WERI-Rb-1 (cell line): ENCODE measurements at places on chromosomes 11 and 22.

DNA sequence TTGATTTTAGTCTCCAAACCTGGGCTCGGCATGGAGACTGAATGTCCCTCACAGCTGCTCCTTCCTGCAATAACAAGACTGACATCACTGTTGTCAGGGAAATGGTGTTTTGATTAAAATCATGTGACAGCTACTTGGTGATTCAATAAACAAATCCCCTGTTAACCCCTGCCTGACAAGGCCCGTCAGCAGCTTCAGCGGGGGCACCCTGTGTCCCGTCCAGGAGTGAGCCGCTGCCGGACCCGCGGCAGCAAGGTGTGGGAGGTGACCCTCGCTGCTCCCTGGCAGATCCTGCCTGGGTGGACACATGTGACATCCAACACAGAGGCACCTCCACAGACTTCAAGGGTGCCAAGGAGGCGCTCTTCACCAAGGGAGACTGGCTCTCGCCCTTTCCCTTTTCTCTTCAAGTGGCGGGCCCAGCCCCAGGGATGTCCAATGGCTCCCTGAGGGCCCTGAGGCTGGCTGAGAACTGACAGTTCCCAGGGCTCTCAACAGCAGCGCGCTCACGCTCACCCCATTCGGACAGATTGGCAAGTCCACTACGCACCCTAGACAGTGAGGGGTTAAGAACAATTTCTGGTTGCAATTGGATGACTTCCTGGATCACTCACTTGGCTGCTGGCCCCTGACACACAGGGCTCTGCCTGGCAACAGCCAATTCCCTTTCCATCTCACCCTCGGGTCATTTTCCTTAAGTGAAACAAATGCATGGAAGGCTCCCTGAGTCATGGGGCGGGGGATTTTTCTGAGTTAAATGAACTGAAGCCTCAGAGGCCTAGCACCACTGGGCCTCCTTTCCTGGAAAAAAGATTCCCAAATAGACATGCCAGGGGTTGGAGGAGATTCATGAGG lies 30.7 kb downstream of the PPP2R1B start:
- no peak for DNase-seq

DNA sequence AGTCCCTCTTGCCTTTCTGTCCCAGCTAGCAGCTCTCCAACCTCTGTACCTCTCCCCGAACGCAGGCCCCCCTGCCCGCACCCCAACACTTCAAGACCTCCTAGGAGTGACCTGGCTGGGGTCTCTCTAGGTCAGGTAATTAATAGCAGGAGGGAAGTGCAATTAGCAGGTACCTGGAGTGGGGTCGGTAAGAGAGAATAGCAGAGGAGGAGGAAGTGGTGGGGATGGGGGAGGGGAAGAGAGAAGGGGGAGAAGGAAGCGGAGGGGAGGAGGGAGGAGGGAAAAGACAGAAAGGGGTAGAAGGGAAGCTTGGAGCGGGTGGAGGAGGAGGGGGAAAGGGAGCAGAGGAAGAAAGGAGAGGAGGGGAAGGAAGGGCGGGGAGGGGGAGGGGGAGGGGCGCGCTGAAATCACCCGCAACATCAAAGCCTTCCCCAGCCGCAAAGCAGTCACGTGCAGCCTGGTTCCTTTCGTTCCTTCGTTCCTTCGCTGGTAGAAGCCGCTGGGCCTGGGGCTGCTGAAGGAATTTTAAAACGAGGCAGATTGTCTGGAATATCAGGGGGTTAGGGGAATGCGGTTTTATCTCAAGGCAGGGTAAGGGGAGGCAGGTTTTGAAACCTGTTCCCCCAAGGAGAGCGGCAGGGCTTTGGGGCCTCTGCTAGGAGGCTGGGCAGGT lies 29.3 kb upstream of the TCF20 start:
- peak; percentile 47 for DNase-seq

DNA sequence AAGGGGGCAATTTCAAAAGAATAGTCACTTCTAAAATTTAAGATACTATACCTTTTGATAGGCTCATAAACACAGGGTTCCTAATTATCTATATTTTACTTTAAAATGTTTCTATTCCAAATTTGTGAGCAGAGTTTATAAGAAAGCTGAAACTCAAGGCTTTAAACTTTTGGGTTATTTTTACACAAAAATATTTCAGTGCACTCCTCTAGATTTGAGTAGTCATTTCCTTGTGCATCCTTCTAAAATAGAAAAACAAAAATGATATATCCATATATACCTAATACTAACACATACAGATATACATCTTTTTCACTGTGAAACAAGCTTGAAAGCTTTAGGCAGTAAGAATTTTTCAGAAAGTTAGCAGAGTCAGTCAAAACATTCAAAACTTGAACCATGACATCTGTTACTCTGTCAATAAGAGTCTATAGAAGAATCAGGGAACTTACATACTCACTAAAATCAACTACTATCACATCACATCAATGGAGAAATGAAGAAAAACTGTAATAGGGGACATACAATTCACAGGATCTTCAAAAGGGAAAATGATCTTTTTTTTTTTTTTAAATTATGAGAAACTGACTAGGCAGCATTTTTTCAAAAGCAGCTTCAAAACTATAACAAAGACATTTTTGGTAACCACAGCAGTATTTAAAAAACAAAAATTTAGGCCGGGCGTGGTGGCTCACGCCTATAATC lies 5.1 kb downstream of the PHF21A start:
- DNase-seq = no peak

GRCh38 chr11:67351275-67352005 lies 1.9 kb downstream of the POLD4 start:
- peak; percentile 60 for DNase-seq

GRCh38 chr22:21949569-21949918 lies 3.1 kb downstream of the PPM1F start:
- DNase-seq = no peak

GRCh38 chr11:111633756-111634362 lies 31.6 kb downstream of the SIK2 start:
- no peak for DNase-seq

DNA sequence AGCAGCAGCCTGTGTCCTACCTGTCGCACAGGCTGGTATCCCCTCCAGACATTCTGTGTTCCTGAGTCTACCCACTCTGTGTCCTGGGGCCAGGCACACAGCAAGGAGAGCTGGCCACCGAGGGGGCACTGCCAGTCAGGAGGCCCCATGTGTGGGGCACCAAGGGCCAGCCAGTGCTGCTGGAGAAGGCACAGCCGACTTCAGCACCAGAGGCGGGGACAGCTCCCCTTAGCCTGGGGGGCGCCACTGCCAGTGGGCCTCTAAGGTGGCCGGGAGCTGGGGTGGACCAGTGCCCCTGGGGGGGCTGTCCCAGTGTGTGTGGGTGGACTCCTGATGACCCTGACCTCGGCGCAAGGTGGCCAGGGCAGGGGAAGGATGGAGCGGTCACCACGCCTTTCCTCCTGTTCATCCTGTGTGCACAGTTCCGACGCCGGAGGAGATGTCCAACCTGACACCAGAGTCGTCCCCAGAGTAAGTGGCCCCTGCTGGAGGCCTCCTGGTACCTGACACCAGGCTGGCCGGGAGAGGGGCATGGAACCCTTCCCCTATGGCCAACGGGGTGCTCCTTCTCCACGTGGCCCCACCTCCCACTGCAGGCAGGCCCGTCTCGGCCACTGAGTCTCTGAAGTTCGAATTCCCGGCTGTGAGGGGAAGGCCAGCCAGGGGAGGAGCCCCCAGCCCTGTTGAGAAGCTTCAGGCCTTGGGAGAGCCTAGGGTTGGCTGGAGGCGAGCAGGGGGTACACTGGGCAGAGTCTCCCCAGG lies 35.4 kb downstream of the MOB2 start:
- no peak for DNase-seq

- no peak for DNase-seq
These were observed 8.5 kb downstream of the YPEL4 start for GRCh38 chr11:57641011-57641807.

- DNase-seq = no peak
These were observed 6.4 kb downstream of the ANO5 start for GRCh38 chr11:22199243-22199642.

- DNase-seq = no peak
These were observed 48.6 kb downstream of the ELFN2 start for GRCh38 chr22:37378642-37379058.

DNA sequence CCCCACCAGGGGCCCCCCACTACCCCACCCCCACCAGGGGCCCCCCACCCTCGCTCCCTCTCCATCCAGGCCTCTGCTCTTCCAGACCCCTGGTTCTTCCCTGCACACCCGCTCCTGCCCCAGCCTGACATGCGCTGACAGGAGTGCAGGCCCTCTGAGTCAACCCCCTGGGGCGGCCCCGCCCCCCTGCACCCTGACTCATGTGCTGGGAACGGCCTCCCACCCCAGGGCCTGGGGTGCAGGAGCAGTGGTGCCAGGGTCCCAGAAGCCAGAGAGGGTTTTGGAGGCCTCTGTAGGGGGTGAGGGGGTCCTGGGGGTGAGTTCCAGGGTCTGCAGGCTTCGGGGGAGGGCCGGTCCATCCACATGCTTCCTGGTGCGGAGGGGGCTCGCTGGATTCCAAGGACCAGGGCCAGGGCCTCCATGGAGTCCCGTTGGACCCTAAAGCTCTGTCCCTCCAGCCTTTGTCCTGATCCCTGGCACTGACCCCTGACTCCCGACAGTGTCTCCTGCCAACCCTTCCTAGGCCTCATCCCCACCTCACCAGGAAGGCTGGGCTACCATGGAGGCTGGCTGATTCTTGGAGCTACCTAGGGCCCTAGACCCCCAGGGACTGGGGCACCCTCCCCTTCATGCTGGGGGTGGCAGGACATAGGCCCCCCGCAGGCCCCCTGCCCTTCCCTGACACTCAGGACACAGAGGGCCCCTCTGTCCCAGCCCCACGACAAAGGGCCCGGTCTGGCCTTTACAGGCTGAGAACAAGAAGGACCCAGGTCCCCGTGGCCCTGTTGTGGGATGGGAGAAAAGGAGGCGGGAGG lies 583 bp upstream of the PKP3 start:
- DNase-seq = no peak

GRCh38 chr11:43010042-43010441 lies 301.8 kb upstream of the API5 start:
- no peak for DNase-seq
